ENCODE measurements at places on chromosomes 1 and 21.
A peak's percentile ranks its signal among the peaks of the same experiment; 100 is the strongest.

DNA sequence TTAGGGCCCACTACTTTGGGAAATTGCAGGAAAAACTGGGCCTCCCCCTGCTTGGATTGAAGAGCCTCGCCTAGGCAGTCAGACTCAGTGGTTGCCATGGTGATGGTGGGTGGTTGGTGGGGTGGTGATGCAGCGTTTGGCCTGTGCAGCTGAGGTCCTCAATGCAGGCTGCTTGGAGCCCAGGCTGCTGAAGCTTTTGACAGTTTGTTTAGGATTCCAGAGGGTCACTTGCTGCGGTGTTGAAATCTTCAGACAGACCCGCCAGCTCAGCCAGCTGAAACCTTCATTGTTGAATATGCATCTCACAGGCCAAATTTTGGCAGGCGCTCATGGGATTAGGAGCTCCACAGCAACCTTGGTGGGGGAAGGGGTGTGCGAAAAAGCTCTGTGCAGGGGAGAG, 67.9 kb downstream of the CACNA1E start:
- DNase-seq = no peak

GRCh38 chr1:235767795-235768194, 98.9 kb downstream of the LYST start:
- DNase-seq = no peak

DNA sequence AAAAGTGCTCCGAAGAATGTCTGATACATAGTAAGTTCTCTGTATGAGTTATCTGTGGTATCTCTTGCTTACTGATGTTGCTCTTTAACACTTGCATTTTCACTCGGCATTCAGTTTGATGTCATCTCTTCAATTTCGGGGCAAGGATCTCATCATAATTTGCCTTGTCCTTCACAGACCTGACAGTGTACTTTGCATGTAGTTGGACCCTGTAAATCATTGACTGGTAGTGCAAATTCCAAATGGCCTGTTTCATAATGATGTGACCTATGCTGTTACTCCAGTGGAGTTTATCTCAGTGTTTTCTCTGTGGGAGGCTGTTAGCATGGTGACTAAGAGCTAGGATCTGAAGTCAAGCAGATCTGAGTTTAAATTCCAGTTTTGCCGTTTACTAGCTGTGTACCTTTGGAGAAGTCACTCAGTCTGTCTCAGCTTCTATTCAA, 34.2 kb upstream of the ABCD3 start:
- no peak for DNase-seq

DNA sequence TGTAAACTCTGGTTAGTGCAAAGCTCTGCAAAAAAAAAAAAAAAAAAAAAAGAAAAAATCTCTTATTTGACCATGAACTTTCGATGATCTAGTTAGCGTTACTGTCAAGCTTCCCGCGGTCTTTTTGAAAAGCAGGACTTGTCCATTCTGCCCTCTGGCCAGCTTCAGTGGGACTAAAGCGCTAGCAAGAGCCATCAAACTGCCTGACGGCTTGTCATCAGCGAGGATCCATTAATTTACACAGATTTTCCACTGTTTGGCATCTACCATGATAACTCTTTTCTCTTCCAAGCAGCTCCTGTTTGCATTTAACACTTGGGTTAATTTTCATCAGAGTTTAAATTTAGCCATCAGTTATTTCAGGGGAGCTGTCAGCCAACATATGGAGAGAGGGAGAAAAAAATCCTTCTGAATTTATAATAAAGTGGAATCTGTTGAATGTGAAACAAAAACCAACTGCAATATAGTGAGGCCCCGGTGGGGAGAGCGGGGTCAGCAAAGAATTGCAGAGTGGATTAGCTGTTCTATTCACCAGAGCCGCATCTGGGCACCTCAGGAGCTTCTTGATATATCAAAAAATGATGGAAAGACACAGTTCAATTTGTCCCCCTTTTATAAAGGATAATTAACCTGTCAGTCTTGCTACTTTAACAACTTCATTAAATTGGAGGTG, 298.2 kb downstream of the SPATA17 start:
- DNase-seq = no peak

GRCh38 chr1:61626816-61627215, 98.1 kb downstream of the TM2D1 start:
- DNase-seq = no peak

DNA sequence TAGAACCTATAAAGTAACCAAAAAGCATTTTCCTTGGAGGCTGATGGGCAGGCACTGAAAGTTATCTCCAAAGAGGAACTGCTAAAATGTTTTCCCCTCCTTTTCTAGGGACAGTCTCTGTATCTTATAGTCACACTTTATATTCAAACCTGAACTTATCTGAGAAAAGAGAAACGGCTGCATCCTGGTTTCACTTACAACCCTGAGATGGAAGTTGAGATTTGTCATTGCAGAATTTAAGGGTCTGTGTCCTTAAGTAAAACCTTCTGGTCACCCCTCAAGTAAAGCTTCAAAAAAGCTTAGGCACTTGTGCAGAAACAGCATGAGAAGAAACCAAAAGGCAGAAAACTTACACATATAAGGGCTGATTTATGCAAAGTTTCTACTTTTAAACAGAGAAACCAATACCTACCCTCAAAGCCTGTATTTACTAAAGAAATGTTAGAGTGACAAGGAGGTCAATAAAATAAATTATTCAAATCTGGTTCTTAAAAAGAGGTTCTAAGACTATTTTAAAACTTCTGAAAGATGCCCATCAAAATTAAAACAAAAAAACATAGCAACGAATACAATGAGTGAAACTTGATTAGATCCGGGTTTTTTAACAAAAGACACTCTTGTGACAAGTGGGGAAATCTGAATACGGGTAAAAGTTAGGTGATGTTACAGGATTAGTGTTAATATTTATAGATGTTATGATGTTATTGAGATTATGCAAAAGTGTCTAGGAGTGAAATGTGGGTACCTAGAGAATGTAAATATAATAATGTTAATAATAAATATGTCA, 9.9 kb downstream of the CD58 start:
- DNase-seq = no peak

- no peak for DNase-seq
Measured at GRCh38 chr1:155636397-155637153, 26.6 kb downstream of the MSTO1 start.

- DNase-seq = no peak
Measured at GRCh38 chr1:20662110-20662475, 924 bp upstream of the DDOST start.

GRCh38 chr1:180672505-180672904, 40.7 kb downstream of the XPR1 start:
- no peak for DNase-seq

- DNase-seq = no peak
Measured at GRCh38 chr1:57345916-57346315, 77.9 kb downstream of the DAB1 start.

DNA sequence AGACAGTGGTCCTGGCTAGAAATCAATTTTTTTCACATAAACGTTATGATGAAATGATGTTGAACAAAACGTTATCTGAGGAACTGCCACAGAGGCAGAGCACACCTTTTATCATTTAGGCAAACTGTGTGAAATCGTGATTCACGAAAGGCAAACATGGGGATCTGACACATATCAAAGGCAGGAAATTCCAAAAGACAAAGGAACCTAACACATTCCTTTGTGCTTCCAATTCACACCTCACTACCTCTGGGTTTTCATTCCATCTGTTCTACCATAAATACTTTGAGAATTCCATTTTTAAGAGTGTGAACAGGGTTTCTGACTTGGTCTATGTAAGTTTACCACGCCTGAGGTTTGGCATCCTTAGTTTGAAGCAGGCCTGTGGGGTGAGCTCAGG, 119.5 kb upstream of the KRTAP19-8 start:
- DNase-seq = no peak

- no peak for DNase-seq
Measured at GRCh38 chr1:1407636-1408318, 684 bp upstream of the MRPL20 start.

DNA sequence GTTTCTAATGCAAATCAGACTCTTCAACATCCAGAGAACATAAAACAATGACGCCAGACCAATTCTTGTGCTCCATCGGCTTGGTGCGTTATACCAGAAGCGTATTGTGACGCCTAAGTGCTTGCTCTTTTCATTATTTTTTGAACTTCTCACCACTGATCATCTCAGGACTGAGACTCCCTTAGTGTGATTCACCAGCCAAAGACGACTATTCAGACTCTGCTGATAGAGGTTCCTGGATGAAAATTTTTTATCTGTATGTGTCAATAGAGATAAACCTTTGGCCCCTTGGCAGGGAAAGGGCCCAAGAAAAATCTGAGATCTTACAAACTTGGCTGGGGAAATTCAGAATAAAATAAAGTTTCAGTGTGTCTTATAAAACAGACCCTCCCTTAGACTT, 856 bp upstream of the GREM2 start:
- no peak for DNase-seq

- no peak for DNase-seq
Measured at GRCh38 chr1:177770096-177770495, 199.8 kb downstream of the SEC16B start.

- no peak for DNase-seq
Measured at GRCh38 chr21:33249331-33250002, 16.7 kb upstream of the IL10RB start.

DNA sequence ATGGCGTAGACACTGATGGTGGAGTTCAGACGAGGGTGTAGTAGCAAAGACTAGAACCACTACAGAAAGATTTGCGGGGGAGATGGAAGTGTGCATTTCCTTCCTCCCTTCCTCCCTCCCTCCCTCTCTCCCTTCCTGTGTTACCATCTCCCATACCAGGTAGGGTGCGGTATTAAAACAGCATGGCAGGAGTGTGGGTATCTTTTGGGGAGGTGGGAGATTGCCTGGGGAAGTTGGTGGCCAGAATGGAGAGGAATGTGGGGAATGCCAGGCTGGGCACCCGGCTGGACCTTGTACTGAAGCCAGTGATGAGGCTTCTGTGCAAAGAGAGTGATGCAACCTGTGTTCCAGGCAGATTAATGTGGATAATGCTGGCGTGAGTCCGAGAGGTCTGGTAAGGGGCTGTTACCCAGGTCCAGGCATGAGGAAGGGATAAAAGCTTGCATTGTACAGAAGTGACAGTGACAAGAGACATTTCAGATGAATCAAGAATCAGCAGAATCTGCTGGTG, 30.3 kb upstream of the PPP2R5A start:
- DNase-seq = no peak

DNA sequence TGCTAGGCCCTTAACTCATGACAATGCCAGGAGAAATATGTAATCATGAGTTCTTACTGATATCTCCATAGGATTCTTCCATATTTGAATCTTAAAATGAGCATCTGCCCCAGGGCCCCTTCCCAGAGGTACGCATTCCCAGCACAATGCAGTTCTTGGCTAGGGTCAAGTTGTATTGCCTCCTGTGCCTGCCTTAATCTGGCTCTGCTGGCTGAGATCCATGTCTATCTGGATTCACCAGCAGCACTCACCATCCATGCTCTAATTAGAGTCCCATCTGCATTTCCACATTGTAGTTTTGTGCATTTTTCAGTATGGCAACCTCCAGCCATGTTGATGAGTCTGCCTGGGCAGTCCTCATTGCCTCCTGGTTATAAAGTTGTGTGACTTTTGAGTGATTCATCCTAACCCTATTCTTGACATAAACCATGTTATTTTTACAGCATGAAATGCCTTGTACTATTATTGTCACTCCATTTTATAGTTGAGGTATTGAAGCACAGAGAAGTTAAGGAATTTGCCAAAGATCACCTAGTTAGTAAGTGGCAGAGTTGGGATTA, 55.9 kb downstream of the CAMSAP2 start:
- no peak for DNase-seq

GRCh38 chr1:22611530-22611947, 24.9 kb upstream of the C1QA start:
- DNase-seq = no peak

- DNase-seq = no peak
Measured at GRCh38 chr1:186772228-186772627, 56.5 kb upstream of the PLA2G4A start.

GRCh38 chr1:92085727-92086126, 5.6 kb downstream of the BTBD8 start:
- no peak for DNase-seq

DNA sequence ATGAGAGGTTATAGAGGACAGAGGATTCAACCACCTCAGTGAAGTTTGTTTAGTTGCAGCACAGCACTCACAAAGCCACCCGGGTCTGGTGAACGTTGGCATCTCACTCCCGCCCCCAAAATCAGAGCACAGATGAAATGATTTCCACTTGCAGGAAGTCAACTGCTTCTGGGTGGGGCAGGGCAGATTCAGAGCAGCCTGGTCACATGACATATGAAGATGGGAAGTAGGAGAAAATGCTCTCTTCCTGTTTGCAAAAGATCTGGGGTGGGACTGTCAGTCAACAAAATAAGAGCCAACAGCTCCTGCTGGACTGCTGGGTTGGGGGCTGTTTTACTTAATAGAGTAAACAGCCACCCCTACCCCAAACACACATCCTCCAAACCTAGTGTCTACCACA, 43.2 kb downstream of the LRRC71 start:
- DNase-seq = peak; percentile 30

DNA sequence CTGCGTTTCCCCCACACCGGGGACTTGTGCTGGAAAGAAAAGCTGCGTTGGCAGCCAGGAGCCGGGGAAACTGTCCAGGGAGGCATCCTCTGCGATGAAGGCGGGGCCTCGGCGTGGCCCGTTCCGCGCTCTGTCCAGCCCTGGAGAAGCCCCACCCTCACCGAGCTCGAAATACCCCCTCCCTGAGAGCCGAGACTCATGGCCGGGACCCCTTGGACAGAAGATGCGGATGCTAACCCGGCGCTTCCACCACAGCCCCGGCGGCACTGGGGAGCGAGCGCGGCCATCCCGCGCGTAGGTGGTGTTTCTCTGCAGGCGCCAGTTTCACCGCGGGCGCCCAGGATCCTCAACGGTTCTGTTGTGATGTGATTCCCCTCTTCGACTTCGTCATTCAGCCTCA, 31.6 kb downstream of the PDE9A start:
- DNase-seq = no peak

DNA sequence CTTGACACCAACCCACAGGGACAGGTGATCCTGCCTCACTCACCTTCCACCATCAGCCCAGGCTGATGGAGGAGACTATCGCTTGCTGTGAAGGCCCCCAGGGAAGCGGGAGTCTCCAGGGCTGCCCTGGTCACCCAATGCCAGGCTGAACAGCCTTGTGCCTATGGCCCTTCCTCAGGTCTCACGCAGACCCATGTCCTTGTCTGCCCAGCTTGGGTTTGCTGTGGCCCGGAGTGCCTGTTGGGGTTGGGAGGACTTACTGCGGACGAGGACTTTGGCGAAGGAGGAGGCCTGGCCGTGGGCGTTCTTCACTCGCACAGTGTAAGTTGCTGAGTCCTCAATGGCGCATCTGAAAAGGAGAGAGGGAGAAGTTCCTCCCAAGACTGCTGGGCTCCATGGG, 14.3 kb downstream of the MYOM3 start:
- DNase-seq = no peak

DNA sequence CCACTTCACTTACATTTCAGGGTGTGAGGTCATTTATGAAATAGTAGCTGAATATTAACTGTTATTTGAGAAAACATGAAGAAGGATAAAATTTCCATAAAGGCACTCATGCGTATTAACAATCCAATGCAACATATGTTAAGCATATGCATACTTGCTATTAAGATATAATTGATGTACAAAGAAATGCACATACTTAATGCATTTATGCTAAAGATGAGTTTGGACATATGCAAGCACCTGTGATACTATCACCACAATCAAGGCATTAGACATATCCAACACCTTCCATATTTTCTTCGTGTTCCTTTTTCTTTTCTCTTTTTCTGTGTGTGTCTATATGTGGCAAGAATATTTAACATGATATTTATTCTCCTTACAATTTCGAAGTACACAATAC, 464.8 kb upstream of the BRINP3 start:
- no peak for DNase-seq

GRCh38 chr1:94142583-94142982, 21.6 kb upstream of the ABCA4 start:
- no peak for DNase-seq

GRCh38 chr1:184637664-184638240, 116.9 kb downstream of the EDEM3 start:
- DNase-seq = no peak
